ENCODE measurements at places on chromosomes 4 and X.

DNA sequence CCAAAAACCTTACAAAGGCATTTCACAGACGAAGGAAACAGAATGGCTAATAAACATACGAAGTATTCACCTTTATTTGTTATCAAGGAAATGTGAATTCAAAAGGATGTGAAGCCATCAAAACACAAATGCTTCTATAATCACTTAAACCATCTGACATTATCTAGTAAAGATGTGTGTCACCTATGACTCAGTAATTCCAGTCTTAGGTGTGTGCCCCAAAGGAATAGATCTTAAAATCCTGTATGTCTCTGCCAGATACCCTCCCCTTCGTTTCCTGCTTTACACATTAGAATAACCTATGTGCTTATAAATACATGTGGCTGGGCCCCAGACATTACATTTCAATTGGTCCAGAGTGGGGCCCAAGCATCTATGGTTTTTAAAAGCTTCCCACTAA lies 41.8 kb upstream of the CEP135 start:
- no peak for DNase-seq

- no peak for DNase-seq
Measured at GRCh38 chr4:15805583-15806517, 27.7 kb downstream of the CD38 start.

GRCh38 chr4:174408841-174409552 lies 113.3 kb downstream of the HPGD start:
- DNase-seq = no peak

- no peak for DNase-seq
Measured at GRCh38 chr4:150355858-150356455, 226.0 kb upstream of the MAB21L2 start.

DNA sequence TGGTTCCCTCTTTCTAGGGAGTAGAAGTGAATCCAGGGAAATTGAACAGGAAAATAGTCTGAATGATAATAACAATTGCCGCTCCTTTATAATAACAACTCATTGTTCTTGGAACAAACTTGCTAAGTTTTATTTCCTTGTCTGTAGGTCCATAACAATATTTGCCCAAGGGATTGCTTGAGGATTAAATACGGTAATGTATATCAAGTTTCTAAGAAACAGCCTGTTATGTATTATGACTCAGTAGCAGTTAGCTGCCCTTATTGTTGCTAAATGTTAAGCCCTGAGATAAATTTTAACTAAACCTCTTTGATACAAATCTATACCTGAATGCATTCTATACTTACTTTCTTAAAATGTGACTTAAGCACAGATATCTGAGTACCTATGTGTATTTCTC lies 215.9 kb upstream of the AADAT start:
- no peak for DNase-seq

DNA sequence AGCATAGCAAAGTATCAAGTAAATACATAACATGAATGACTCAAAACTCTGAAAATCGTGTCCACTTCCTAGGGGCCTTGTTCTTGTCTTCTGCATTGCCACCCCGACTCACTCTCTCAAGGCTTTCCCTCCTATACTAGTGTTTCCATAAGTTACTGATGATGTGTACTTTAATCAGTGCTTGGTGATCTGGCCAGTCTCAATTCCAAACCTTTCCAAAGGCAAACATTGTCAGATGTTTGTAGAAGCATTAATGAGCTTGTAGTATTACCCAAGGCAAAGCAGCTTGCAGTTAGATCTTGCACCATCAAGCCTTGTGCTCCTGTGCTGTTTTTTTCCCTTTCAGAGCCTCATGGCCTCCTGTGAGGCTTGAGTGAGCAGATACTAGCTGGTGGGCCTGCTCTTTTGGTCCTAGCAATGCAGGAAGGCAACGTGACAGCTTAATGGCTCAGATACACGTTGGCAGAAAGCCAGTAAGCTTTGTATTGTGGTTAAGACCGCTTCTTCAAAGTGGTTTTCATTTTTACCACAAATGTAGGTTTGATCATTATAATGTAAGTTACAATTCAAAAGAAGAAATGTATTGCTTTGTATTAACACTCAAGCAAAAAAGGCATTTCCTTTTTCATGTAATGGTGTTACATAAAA lies 51.8 kb downstream of the RBPJ start:
- no peak for DNase-seq

DNA sequence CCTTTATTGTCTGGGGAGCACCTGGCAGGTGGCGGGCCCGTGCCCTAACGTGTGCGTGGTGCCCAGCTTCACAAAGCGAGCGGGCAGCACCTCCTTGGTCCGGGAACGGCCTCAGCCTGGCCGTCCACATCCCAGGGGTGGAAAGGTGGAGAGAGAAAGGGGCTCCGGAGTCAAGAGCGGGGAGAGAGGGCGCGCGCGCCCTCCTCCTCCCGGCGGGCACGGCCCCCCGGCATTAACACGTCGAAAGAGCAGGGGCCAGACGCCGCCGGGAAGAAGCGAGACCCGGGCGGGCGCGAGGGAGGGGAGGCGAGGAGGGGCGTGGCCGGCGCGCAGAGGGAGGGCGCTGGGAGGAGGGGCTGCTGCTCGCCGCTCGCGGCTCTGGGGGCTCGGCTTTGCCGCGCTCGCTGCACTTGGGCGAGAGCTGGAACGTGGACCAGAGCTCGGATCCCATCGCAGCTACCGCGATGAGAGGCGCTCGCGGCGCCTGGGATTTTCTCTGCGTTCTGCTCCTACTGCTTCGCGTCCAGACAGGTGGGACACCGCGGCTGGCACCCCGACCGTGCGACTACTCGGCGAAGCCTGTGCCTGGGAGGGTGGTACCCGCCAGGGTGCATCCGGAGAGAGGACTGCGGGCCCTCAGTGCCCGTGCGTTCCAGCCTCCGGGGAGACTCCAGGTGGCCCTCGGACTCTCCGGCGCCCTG lies at the start of gene KIT:
Gene KIT, plus strand, starts transcription at position 407 of the 701 bp plus-strand sequence. Its CDS starts 58 bp downstream, at position 465.
- no peak for DNase-seq

- peak; percentile 19 for DNase-seq
Measured at GRCh38 chrX:112840382-112841113, at the start of gene AMOT. Gene AMOT (minus strand): TSS chrX:112840831. CDS start chrX:112823126, 17,705 bp downstream.

DNA sequence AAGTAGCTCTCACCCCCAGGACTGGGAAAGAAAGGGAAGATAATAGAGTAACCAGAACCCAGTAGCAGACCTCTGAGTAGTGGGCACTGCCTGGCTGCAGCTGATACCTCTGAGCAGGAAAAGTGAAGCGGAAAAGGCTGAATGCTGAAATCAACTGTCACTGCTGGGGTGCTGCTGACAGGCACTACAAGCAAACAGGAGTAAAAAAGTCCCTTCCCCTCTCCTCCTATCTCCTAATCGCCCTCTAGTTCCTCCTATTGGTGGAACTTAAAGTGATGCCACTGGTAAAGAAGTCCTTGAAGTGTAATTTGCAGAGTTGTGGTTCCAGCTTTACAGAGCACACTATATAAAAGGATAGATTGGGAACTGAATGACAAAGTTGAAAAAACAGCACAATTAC lies 32.8 kb upstream of the GLRB start:
- DNase-seq = no peak

DNA sequence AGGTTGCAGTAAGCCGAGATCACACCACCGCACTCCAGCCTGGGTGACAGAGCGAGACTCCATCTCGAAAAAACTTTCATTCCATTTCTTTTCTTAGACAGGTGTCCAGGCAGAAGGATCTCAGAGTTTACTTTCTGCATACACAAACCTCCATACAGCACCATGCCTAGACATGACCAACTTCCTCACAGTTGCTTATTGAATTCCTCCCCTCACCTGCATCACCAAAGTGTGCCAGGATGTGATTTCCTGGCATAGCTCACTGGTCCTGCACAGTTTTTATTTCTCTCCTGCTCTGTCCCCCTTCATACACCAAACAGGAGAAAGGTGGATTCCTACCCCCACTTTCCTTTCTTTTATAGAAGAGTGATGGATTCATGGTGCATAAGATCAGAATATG lies 34.7 kb upstream of the PPARGC1A start:
- no peak for DNase-seq

GRCh38 chrX:22575161-22575845 lies 302.6 kb downstream of the CBLL2 start:
- DNase-seq = no peak

- no peak for DNase-seq
Measured at GRCh38 chr4:7478665-7479064, 43.9 kb upstream of the PSAPL1 start.

DNA sequence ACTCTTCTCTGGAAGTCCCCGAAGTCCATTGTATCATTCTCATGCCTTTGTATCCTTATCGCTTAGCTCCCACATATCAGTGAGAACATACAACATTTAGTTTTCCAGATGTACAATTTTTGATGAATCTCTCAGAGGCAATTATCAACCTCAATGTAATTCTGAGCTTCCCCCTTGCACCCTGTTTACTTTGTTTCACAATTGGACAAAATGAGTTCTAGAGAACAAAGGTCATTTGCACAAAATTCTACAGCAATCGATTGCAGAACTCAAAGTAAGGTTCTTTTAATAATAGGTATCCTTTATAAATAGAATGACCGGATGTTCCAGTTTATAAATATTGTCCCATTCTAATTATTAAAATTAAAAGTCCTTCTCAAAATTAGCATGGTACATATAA lies 79.3 kb downstream of the SLC16A2 start:
- no peak for DNase-seq

- DNase-seq = no peak
Measured at GRCh38 chr4:1664141-1664540, 20.0 kb downstream of the FAM53A start.

- DNase-seq = no peak
Measured at GRCh38 chr4:40269133-40269532, 66.0 kb upstream of the CHRNA9 start.

- no peak for DNase-seq
Measured at GRCh38 chr4:10205223-10205622, 88.6 kb upstream of the WDR1 start.

- no peak for DNase-seq
Measured at GRCh38 chr4:147378780-147379179, 102.1 kb upstream of the EDNRA start.

DNA sequence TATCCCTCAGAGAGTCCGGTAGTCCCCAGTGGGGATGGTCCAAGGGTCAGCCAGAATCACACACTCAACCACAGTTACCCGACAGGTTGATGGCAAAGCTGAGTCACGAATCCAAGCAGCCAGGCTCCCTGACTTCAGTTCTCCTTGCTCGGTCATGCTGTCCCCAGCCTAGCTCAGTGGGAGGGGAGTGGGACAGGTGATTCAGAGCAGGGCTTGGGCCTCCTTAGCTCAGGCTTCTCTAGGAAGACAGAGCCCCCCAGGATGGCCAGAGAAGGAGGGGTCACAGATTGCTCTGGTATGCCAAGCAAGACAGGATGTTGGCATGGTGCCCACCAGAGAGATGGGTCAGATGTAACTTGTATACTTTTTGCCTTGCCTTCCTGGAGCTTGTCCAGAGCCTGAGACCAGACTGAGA lies 66.5 kb downstream of the EFNB1 start:
- peak; percentile 61 for DNase-seq

GRCh38 chrX:110242371-110242770 lies 75.5 kb downstream of the AMMECR1 start:
- no peak for DNase-seq

- no peak for DNase-seq
Measured at GRCh38 chr4:14877246-14878225, 124.7 kb upstream of the CPEB2 start.

GRCh38 chr4:141109983-141110382 lies 23.3 kb downstream of the RNF150 start:
- no peak for DNase-seq

DNA sequence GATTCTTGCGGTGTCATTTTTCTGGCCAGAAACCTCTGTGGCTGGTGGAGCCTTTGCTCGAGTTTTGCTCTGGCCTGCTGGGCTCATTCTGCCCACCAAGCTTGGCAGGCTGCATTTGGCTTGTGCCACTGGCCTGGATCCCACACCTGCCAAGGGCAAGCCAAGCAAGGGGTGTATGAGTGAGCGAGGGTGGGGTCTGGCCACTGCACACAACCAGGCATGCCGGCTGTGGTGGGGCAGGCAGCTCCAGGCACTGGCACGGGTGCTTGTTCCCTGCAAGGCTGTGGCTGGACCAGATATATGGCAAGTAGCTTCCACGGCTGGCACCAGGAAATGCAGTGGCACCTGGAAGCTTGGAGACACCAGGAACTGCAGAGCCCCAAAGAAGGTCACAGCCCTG lies 68.6 kb upstream of the PPP3CA start:
- DNase-seq = no peak

- no peak for DNase-seq
Measured at GRCh38 chrX:16743604-16744325, 24.4 kb downstream of the SYAP1 start.

DNA sequence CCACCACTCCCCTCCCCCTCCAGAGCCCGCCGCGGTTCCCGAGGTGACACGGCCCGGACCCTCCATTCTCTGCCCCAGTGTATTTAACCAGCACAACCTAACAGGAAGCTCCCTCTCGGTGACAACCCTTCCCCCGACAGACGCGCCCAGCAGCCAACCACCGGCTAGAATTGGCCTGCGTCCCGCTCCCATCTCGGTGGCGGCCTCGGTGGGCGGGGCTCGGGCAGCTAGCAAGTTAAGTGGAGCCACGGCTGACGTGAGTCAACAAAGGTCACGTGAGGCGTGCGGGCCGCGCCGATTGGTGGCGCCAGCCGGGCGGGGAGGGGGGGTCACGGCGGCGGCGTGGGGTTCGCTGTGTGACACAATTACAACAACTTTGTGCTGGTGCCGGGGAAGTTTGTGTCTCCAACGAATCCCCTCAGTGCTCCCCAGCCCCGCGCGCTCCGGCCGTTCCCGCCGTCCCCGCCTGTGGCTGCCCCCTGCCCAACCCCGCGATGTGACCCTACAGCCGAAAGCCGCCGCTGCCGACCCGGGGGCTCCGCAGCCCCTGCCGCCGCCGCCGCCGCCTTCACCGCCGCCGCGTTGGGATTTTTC lies at the start of gene KDM6A:
Gene KDM6A, plus strand, starts transcription at position 368 of the 594 bp plus-strand sequence. CDS start 364 bp downstream, outside the sequence.
- DNase-seq = peak; percentile 95

- no peak for DNase-seq
Measured at GRCh38 chr4:169898095-169898494, 128.1 kb downstream of the MFAP3L start.

GRCh38 chr4:98516042-98516440 lies 142.4 kb downstream of the TSPAN5 start:
- no peak for DNase-seq

GRCh38 chr4:110636680-110637407 lies 14.0 kb upstream of the PITX2 start:
- DNase-seq = no peak

DNA sequence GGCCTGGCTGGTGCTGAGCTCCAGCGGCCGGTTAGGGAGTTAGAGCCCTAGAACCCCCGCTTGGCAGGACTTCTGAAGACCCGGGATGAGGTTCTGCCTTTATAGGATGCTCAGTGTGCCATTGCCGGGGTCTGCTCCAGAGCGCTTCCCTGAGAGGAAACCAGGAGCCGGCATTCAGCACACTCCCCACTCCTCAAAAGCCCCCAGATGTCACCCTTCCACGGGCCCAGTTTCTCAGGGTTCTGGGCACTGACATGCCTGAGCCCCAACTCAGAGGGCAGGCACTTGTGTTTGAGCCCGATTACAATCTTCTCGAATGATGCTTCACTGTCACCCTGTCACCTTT lies 6.5 kb downstream of the NKX3-2 start:
- DNase-seq = no peak

- DNase-seq = no peak
Measured at GRCh38 chr4:21752616-21753015, 196.0 kb downstream of the KCNIP4 start.

- no peak for DNase-seq
Measured at GRCh38 chr4:5217421-5217820, 166.1 kb downstream of the STK32B start.
